ENCODE measurements at places on chromosomes 7 and 10. TPM values are rescaled to one million over a fixed set of nuclear protein-coding genes. Genes with fewer than 3 reads are reported as not detected.

- no peak for DNase-seq
Measured at GRCh38 chr10:100882671-100883311, 30.0 kb upstream of the SLF2 start.

ZNF746 gene
- total RNA-seq, result 36.1 TPM

- DNase-seq, result no peak
Measured at GRCh38 chr7:124351950-124352349, 319.1 kb upstream of the TMEM229A start.

PTPRZ1 gene
- total RNA-seq, result not detected

CCL26 gene
- total RNA-seq, result not detected

MSMB gene
- not detected for total RNA-seq

GALNT17 gene
- not detected for total RNA-seq

DNA sequence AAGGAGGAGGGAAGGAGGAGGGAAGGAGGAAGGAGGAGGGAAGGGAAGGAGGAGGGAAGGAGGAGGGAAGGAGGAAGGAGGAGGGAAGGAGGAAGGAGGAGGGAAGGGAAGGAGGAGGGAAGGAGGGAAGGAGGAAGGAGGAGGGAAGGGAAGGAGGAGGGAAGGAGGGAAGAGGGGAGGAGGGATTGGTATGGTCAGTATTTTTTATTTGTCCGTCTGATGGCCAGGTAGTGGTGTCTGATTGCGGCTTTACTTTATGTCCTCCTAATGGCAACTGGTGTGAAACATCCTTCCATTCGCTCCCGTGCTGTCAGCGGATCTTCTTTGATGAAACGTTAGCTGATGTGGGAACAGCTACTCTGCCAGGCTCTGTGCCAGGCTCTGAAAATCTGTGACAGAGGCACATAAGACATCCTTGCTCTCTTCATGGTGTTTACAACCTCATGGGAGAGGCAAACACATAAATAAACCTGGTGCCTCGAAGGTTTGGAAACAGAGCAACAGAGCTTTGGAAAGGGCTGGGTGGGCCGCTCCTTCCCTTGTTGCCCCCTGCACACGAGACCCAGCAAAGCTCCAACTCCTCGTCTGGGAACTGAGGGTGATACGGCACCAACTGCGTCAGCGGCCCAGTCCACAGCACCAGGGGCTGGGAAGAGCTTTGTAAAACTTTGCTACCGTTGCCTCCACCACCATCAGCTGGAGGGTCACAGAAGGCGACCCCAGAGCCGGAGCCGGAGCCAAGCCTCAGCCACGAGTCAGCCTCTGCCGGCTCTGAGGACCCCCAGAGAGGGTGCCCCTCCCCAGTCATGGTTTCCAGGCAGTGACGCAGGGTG, 40.3 kb downstream of the PDGFA start:
- no peak for DNase-seq

SLC39A12 gene
- total RNA-seq, result not detected

GRCh38 chr10:76911184-76911583, 726.4 kb downstream of the KCNMA1 start:
- DNase-seq, result no peak

DNA sequence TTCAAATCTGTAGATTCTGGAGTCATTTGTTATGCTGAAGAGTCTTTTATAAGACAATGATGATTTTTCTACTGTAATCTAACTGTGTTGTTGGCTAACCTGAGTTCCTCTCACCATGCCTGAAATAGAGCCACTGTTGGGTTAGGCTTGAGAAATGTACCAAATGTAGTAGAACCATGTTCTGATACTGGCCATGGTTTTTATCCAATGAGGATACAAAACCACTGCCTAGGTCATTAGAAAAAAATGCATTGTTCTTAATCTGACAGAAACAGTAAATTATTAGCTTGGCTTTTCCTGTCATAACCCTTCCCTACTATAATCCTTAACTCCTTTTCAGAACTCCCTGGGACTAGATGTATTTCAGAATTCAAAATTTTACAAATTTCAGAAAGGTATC, 86.6 kb downstream of the RAPGEF5 start:
- no peak for DNase-seq

DOCK1 gene
- total RNA-seq, result 27.5 TPM

All from hematopoietic multipotent progenitor cell (in vitro differentiated cells).